ENCODE measurements at places on chromosomes 3 and 15.

GRCh38 chr3:56789076-56789475 lies 12.7 kb downstream of the ARHGEF3 start:
- no peaks in the 10 kb centered on the region for H3K36me3 ChIP-seq
- H3K27me3 ChIP-seq: no peaks in the 10 kb centered on the region
- no peak overlapping the region for H3K4me3 ChIP-seq
- no peak for DNase-seq
- H3K27ac ChIP-seq: no peak overlapping the region

DNA sequence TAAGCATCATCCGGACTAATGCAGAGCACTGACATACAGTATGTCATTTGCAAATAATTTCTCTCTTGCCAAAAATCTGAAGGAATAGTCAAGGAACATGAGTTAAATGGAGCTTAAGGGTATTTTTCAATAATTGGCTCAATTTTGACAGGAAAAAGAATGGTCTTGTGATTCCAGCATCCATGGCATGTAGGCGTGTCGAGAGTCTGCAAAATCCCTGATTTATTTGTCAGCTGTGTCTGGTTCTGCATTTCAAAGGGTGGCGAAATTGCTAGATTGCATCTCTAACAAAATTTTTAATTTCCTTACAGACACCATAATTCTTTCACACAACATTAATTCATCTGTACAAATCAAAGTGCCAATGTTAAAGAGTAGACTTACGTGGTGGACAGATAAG lies 65.4 kb upstream of the TBC1D23 start:
- H3K27ac ChIP-seq: no peak overlapping the region
- no peak for DNase-seq
- no peaks in the 10 kb centered on the region for H3K27me3 ChIP-seq
- H3K4me1 ChIP-seq: peaks cover 4% of the 10 kb centered on the region
- H3K36me3 ChIP-seq: no peaks in the 10 kb centered on the region
- no peak overlapping the region for H3K4me3 ChIP-seq

GRCh38 chr15:88394553-88395145 lies 72.5 kb downstream of the MRPL46 start:
- no peak overlapping the region for H3K4me3 ChIP-seq
- no peak overlapping the region for H3K27ac ChIP-seq
- no peaks in the 10 kb centered on the region for H3K4me1 ChIP-seq
- no peaks in the 10 kb centered on the region for H3K36me3 ChIP-seq
- no peaks in the 10 kb centered on the region for H3K27me3 ChIP-seq

GRCh38 chr3:138135146-138135832 lies 3.1 kb upstream of the A4GNT start:
- DNase-seq: no peak
- H3K27me3 ChIP-seq: peaks cover 17% of the 10 kb centered on the region
- H3K4me1 ChIP-seq: no peaks in the 10 kb centered on the region
- H3K4me3 ChIP-seq: no peak overlapping the region
- no peaks in the 10 kb centered on the region for H3K36me3 ChIP-seq

DNA sequence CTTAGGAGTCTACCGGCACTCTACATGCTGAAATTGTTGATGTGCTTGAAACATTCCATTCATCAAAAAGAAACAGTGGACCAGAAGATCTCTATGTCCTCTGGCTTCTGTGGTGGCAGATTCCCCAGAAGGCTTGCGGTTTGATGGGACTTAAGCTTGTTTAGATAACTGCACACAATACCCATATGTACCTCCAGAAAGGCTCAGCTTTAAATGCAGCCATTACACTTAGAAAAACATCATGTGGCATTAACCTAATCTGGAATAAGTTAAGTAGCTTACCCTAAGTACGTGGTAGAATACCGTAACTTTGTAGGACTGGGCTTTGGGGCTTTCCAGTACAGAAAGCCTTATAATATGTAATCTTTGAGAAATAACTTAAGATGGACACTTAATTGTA lies 187.3 kb downstream of the RBMS3 start:
- H3K27me3 ChIP-seq: no peaks in the 10 kb centered on the region
- peaks cover 4% of the 10 kb centered on the region for H3K4me1 ChIP-seq
- DNase-seq: no peak
- no peak overlapping the region for H3K4me3 ChIP-seq
- no peaks in the 10 kb centered on the region for H3K36me3 ChIP-seq

- H3K27me3 ChIP-seq: no peaks in the 10 kb centered on the region
- no peaks in the 10 kb centered on the region for H3K36me3 ChIP-seq
- peaks cover 4% of the 10 kb centered on the region for H3K4me1 ChIP-seq
- no peak overlapping the region for H3K4me3 ChIP-seq
These were observed 24.0 kb upstream of the ACP3 start for GRCh38 chr3:132293251-132293650.

DNA sequence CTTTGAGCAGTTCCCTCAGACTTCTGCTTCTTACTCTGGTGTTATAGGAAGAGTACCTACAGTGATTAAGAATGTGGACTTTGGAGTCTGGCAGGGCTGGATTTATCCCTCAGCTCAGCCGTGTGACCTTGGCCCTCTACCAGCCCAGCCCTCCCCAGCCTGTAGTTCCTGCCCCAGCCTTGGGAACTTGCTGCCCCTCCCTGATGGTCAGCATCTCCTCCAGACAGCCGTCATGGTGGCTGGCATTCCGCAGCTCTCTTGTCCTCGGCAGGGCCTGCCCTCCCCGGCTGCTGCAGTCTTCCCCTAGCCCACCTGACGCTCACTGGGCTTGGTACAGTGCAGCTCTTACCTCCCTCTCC lies 21.9 kb upstream of the CPNE9 start:
- no peak overlapping the region for H3K4me3 ChIP-seq
- DNase-seq: no peak
- peaks cover under 1% of the 10 kb centered on the region for H3K4me1 ChIP-seq
- no peaks in the 10 kb centered on the region for H3K27me3 ChIP-seq
- no peak overlapping the region for H3K27ac ChIP-seq

- no peaks in the 10 kb centered on the region for H3K27me3 ChIP-seq
- no peak overlapping the region for H3K27ac ChIP-seq
- H3K4me1 ChIP-seq: no peaks in the 10 kb centered on the region
- H3K4me3 ChIP-seq: no peak overlapping the region
- no peak for DNase-seq
These were observed 485.0 kb upstream of the ATP11B start for GRCh38 chr3:182308328-182308727.

GRCh38 chr3:161412123-161412522 lies 40.8 kb upstream of the SPTSSB start:
- no peaks in the 10 kb centered on the region for H3K36me3 ChIP-seq
- H3K27me3 ChIP-seq: no peaks in the 10 kb centered on the region
- DNase-seq: no peak
- H3K27ac ChIP-seq: no peak overlapping the region

DNA sequence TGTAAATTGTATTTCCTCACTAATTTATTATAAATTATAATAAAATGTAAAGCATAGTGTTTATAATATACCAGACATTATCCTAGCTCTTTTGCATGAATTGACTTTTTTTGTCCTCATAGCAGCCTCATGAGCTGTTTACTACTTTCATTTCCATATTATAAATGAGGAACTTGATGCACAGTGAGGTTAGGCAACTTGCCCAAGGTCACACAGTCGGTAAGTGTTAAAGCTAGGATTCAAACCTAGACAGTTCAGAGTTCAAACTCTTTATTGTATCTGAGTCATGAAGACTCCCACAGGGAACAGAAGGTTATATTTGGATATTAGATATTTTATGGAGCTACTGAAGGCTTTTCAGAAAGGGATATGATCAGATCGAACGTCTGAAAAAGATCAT lies 322.2 kb upstream of the SATB1 start:
- DNase-seq: no peak
- no peaks in the 10 kb centered on the region for H3K4me1 ChIP-seq
- no peak overlapping the region for H3K4me3 ChIP-seq
- no peaks in the 10 kb centered on the region for H3K27me3 ChIP-seq
- no peak overlapping the region for H3K27ac ChIP-seq

GRCh38 chr3:132556508-132557159 lies 40.4 kb upstream of the ACKR4 start:
- H3K4me1 ChIP-seq: 0 out of 2 replicates have a peak, but pooled peaks cover 1% of the 10 kb centered on the region
- H3K27ac ChIP-seq: no peak overlapping the region
- no peak overlapping the region for H3K4me3 ChIP-seq

DNA sequence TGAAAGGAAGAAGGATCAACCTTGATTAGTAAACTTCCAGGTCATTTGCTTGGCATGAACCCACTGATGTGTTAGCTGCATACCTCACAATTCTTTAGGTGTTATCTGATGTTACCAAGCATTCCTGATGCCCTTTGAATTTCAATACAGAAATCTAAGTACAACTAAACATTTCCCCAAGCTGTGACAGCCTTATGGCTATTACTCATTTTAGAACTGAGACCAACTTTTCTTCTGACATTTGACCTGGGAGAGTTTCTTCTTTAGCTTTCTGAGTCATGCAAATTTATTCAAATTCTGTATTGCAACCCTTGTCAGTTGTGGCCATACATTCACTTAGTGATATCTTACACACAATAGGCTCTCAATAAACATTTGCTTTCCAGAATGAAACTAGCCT lies 124.3 kb downstream of the TIGIT start:
- no peaks in the 10 kb centered on the region for H3K36me3 ChIP-seq
- no peak for DNase-seq
- peaks cover 4% of the 10 kb centered on the region for H3K4me1 ChIP-seq
- no peak overlapping the region for H3K4me3 ChIP-seq
- H3K27ac ChIP-seq: no peak overlapping the region

DNA sequence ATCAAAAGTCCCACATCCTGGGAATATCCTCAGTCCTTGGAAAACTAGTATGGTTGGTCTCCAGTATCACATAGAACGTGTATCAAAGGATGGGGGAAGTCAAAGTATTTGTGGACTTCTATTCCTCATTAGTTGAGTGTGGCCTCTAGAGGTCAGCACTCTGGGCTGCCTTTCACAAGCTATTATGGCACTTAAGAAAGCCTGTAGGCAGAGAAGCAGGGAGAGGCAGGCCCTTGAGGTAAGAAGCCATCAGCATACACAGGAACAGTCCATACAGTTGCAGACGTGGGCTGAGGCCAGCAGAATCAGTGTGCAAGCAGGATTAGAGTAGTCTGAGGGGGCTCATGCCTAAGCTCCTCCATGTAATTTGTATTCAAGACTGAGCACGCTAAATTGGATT lies 341.7 kb downstream of the CLSTN2 start:
- H3K36me3 ChIP-seq: no peaks in the 10 kb centered on the region
- no peaks in the 10 kb centered on the region for H3K27me3 ChIP-seq
- H3K27ac ChIP-seq: no peak overlapping the region
- H3K4me1 ChIP-seq: no peaks in the 10 kb centered on the region
- H3K4me3 ChIP-seq: no peak overlapping the region

- H3K27me3 ChIP-seq: no peaks in the 10 kb centered on the region
- no peak overlapping the region for H3K4me3 ChIP-seq
- no peak overlapping the region for H3K27ac ChIP-seq
- no peak for DNase-seq
- H3K36me3 ChIP-seq: no peaks in the 10 kb centered on the region
- H3K4me1 ChIP-seq: no peaks in the 10 kb centered on the region
These were observed 782.6 kb downstream of the DIPK2A start for GRCh38 chr3:144754076-144754783.

DNA sequence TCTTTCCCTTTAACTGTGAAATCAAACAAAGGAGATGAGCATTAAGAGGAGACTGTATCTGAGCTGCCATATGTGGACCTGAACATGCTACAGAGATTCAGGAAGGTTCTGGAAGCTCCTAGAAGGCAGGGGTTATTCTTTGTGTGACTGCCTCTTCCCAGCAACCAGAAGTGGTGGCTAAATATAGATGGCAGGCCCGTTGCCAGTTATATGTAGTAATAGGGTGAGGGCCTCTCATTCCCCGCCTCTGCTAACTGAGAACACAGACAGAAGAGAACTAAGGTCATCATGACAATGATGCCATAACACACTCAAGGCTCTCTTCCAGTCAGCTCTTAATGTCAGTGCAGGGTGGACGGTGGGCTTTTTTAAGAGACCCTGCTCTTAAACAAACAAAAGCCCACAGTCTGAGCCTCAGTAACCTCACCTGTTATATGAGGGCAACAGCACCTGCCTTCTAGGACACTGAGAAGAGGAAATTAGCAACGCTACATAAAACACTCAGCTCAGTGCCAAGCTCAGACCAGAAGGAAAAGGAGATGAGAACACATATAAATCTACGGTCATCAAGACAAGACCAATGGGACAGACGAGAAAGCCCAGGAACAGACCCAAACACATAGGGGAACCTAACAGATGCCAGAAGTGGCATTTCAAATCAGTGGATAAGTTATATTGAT lies 22.3 kb downstream of the CFAP92 start:
- peaks cover 17% of the 10 kb centered on the region for H3K27me3 ChIP-seq
- no peak overlapping the region for H3K4me3 ChIP-seq
- H3K27ac ChIP-seq: no peak overlapping the region

GRCh38 chr15:37056177-37057121 lies 43.9 kb downstream of the MEIS2 start:
- H3K27me3 ChIP-seq: no peaks in the 10 kb centered on the region
- H3K36me3 ChIP-seq: no peaks in the 10 kb centered on the region
- H3K27ac ChIP-seq: no peak overlapping the region

DNA sequence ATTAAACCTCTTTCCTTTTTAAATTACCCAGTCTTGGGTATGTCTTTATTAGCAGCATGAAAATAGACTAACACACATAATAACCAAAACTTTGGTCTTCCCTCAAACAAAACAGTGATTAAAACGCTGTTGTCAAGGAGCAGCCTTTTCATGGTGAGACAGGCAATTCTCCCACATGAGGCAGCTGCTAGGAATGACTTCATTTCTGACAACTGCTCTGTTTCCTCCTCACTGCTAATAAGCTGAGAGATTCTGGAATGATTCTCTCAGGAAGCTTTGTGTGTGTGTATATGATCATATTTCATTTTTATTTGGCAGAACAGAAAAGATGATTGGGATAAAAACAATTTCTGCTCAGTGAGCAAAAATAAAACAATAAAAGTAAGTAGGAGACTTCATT lies 580.6 kb upstream of the ADAMTS9 start:
- no peak overlapping the region for H3K27ac ChIP-seq
- H3K4me3 ChIP-seq: no peak overlapping the region
- H3K36me3 ChIP-seq: no peaks in the 10 kb centered on the region
- no peak for DNase-seq

- DNase-seq: peak; percentile 5
- H3K27me3 ChIP-seq: no peaks in the 10 kb centered on the region
- no peak overlapping the region for H3K4me3 ChIP-seq
- no peaks in the 10 kb centered on the region for H3K36me3 ChIP-seq
- H3K4me1 ChIP-seq: no peaks in the 10 kb centered on the region
- H3K27ac ChIP-seq: no peak overlapping the region
These were observed 265.1 kb downstream of the CTNNB1 start for GRCh38 chr3:41464401-41464800.

- H3K36me3 ChIP-seq: peaks cover 16% of the 10 kb centered on the region
- H3K27me3 ChIP-seq: no peaks in the 10 kb centered on the region
- H3K4me3 ChIP-seq: no peak overlapping the region
- peak; percentile 77 for DNase-seq
These were observed 28.9 kb upstream of the ICE2 start for GRCh38 chr15:60507596-60508424.

- H3K4me1 ChIP-seq: peaks cover 2% of the 10 kb centered on the region
- H3K36me3 ChIP-seq: no peaks in the 10 kb centered on the region
- H3K4me3 ChIP-seq: no peak overlapping the region
- peak; percentile 43 for DNase-seq
These were observed 60.3 kb downstream of the CTNNB1 start for GRCh38 chr3:41259449-41260062.
